ENCODE measurements at places on chromosomes 13 and 19.

DNA sequence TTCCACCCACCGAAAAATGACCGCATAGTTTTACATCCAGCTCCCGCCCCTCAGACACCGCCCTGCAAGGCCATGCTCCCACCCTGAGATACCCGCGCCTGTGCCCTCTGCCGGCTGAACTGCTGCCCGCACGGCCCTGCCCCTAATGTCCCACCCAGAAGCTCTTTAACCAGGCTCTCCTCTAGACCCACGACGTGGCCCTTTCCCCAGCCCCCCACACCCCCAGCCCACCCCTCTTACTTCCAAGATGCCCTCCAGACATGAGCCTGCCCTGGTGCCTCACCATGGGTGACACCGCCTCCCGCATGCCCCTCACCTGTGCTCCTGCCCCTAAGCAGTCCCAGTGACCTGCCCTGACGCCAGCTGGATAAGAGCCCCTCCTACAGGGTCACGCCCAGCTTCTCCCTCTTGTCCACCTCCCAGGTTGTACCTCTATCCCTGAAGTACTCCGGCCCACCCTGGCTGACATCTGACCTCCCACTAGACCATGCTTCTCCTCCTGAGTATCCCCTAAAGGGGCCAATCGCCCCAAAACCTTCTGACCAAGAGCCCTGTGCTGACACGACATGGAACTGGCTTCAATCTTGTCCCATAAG, 51.2 kb downstream of the COLGALT1 start:
- DNase-seq: no peak
- peaks cover 27% of the 10 kb centered on the region for H3K27me3 ChIP-seq
- H3K36me3 ChIP-seq: no peaks in the 10 kb centered on the region
- H3K4me1 ChIP-seq: peaks cover 9% of the 10 kb centered on the region

DNA sequence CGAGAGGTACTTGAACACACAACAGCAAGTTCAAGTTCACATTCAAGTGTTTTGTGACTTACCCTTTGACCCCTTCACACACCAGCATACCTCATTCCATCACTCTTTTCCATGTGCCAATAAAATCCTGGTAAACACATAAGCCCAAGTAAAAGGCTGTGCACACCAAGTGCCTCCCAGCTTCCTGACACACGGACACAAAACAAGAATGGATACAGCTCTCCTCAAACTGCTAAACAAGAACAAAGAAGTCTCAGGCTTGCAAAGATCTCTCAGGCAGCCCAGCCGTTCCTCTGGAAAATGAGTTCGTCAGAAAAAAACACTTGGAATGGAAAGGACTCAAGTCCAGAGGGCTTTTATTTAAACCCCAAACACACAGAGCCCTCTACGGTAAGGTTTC, 83.7 kb downstream of the NUFIP1 start:
- H3K27me3 ChIP-seq: peaks cover 11% of the 10 kb centered on the region
- H3K27ac ChIP-seq: no peak overlapping the region
- H3K4me1 ChIP-seq: no peaks in the 10 kb centered on the region
- H3K36me3 ChIP-seq: no peaks in the 10 kb centered on the region
- no peak overlapping the region for H3K4me3 ChIP-seq

- peaks cover 9% of the 10 kb centered on the region for H3K27me3 ChIP-seq
- peaks cover 34% of the 10 kb centered on the region for H3K4me1 ChIP-seq
- peak; percentile 22 for DNase-seq
- peak overlapping the region; percentile 13 for H3K27ac ChIP-seq
- no peaks in the 10 kb centered on the region for H3K36me3 ChIP-seq
- peak overlapping the region; percentile 43 for H3K4me3 ChIP-seq
Observed at GRCh38 chr13:101626925-101627555, 174.6 kb downstream of the ITGBL1 start.

DNA sequence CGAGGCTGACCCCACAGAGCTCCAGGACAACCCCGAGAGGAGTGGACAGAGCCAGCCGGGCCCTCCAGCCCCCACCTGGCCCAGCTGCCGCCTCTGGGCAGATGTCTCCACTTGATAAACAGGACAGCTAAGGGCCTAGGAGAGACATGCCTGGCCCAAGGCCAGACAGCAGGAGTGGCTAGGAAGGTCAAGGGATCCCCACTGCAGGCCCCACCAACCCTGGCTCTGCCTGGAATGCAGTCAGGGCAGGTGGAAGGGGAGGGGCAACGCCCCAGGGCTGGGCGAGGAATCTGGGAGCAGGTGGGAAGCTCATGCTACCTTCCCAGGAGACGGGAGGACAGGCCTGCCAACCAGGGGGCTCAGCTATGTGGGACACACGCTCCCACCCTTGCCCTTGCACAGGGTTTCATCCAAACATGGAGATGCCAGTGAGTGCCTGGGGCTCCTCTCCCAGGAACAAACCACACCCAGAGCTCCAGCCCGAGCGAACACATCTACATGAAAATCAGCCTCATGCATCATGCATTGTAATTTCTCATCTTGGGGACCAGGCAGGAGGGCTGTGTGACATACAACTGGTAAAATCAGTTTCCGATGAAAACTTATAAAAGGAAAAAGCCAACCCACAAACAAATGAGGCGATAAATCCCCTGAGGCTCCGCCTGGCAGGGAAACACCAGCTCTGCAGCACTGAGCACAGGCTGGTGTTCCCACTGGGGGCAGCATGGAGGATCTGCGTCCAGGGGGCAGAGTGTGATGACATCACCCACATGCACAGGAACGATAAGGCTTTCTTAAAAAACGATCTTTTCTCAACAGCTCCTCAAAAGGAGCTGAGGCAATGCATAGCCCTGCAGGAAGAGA, 25.0 kb downstream of the SH3GL1 start:
- H3K36me3 ChIP-seq: peaks cover 15% of the 10 kb centered on the region
- no peaks in the 10 kb centered on the region for H3K27me3 ChIP-seq
- no peak overlapping the region for H3K4me3 ChIP-seq
- peak overlapping the region; percentile 52 for H3K27ac ChIP-seq
- DNase-seq: no peak

DNA sequence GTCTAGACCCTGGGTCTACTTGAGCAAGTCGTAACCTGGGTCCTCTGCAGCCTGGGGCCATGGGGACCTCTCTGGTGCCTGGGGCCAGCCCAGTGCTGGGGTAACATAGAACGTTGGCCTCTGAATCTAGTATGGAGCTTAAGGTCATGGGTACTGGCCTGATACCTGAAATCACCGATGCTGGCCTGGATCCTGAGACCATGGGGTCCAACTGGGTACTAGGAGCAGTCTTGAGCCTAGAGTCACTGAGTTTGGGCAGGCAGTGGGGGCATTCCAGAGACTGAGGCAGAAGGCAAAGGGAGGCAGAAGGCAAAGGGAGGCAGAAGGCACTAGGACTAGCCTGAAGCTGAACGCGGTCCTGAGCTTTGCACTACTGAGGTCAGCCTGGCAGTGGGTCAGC, 1121.1 kb upstream of the PRR20A start:
- no peaks in the 10 kb centered on the region for H3K4me1 ChIP-seq
- H3K27ac ChIP-seq: no peak overlapping the region
- H3K4me3 ChIP-seq: no peak overlapping the region
- no peaks in the 10 kb centered on the region for H3K27me3 ChIP-seq
- no peak for DNase-seq
- no peaks in the 10 kb centered on the region for H3K36me3 ChIP-seq

- peaks cover 21% of the 10 kb centered on the region for H3K4me1 ChIP-seq
- peaks cover 12% of the 10 kb centered on the region for H3K27me3 ChIP-seq
- no peak for DNase-seq
- H3K4me3 ChIP-seq: no peak overlapping the region
- H3K36me3 ChIP-seq: no peaks in the 10 kb centered on the region
Observed at GRCh38 chr13:30719525-30719914, 15.8 kb upstream of the ALOX5AP start.

DNA sequence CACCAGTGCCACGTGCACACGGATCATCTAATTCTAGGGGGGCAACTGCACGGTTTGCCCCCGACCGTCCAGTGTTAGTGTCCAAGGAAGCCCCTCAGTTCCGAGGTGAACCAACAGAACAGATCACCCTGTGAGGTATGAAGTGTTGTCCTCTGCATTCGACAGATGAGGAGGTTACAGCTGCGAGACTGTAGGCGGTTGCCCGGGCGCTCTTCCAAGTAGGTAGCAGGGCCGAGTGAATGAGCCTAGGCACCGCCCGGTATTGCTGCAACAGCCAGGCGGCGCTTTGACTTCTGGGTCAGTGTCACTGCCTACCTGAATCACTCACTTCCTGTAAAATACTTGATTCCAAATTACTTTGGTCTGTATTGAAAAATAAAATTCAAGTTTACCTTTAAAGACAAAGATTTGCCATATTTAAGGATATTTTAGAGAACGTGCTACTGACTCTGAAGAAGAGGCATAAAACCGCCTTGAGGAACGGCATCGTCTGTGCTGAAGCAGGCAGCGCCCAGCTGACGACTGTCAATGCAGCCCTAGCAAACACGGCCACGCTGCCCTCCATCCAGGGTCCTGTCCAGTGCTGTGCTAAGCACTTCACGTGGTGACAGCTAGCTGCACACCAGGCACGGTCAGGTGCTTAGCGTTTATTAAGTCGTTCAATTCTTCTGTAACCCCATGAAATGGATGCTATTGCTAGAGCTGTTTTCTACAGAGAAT, 19.3 kb upstream of the RASA3 start:
- peak overlapping the region; percentile 70 for H3K27ac ChIP-seq
- H3K4me3 ChIP-seq: peak overlapping the region; percentile 57
- peaks cover 19% of the 10 kb centered on the region for H3K36me3 ChIP-seq
- DNase-seq: peak; percentile 56
- H3K4me1 ChIP-seq: peaks cover 74% of the 10 kb centered on the region

DNA sequence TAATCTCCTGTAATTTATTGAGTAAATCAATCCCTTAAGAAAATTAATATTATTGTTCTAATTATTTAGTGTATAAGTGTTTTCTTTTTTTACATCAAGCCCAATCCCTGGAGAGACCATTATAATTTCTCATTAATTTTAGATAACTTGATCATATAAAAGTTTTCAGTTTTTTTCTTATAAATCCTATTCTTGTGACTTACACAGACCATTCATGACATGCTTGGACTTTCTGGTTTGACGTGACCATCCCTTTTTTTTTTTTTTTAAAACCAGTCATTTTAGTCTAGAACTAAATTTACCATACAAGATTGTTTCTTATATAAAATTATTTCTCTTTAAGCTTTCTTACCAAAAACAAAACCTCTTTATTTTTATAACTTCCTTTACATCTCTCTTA, 5.4 kb upstream of the MTRF1 start:
- H3K4me1 ChIP-seq: peaks cover 9% of the 10 kb centered on the region
- no peak overlapping the region for H3K27ac ChIP-seq
- H3K4me3 ChIP-seq: no peak overlapping the region
- H3K36me3 ChIP-seq: peaks cover 7% of the 10 kb centered on the region
- DNase-seq: no peak

- no peaks in the 10 kb centered on the region for H3K4me1 ChIP-seq
- no peak overlapping the region for H3K4me3 ChIP-seq
- H3K27me3 ChIP-seq: peaks cover 6% of the 10 kb centered on the region
- no peaks in the 10 kb centered on the region for H3K36me3 ChIP-seq
- no peak for DNase-seq
Observed at GRCh38 chr13:75901501-75901900, 265.4 kb downstream of the LMO7 start.

DNA sequence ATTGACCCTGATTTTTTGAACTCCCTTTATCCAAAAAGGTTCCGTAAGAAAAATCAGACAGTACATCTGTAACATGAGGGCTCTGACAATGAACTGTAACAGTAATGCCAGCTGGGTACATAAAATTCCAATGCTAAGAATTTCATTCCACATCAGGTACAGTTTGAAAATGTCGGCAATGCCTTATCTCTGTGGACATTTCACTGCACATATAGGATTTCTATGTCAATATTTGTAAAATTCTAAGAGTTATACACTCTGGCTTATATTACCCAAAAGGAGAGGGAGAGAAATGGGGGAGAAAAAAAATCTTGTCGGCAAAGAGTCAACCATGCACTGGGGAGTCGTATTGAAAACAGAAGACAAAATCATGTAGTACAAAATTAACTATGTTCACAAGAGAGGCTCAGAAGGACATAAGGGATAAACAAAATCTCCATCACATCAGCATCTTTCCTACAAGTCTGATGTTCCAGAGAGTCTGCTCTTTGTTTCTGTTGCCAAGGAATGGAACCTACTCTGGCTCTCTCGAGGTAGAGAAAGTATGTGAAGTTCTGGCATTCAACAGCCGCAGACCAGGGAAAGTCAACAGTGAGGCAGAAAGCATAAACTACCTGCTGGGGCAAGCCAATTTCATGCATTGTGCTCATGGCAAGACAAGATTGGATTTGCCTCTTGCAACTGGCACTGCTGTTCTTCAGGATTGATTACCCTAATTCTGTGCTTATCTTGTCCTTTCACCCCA, 72.4 kb downstream of the STARD13 start:
- no peak for DNase-seq
- no peaks in the 10 kb centered on the region for H3K36me3 ChIP-seq
- H3K4me1 ChIP-seq: no peaks in the 10 kb centered on the region
- peaks cover 5% of the 10 kb centered on the region for H3K27me3 ChIP-seq
- no peak overlapping the region for H3K4me3 ChIP-seq
- H3K27ac ChIP-seq: no peak overlapping the region

GRCh38 chr19:10102787-10103236, 334 bp upstream of the ANGPTL6 start:
- H3K36me3 ChIP-seq: peaks cover 12% of the 10 kb centered on the region
- DNase-seq: no peak
- peak overlapping the region; percentile 88 for H3K27ac ChIP-seq
- H3K4me3 ChIP-seq: no peak overlapping the region

- H3K36me3 ChIP-seq: peaks cover 56% of the 10 kb centered on the region
- DNase-seq: no peak
- no peaks in the 10 kb centered on the region for H3K27me3 ChIP-seq
- H3K4me3 ChIP-seq: no peak overlapping the region
- no peak overlapping the region for H3K27ac ChIP-seq
- H3K4me1 ChIP-seq: no peaks in the 10 kb centered on the region
Observed at GRCh38 chr13:41075034-41075433, 13.7 kb downstream of the WBP4 start.

DNA sequence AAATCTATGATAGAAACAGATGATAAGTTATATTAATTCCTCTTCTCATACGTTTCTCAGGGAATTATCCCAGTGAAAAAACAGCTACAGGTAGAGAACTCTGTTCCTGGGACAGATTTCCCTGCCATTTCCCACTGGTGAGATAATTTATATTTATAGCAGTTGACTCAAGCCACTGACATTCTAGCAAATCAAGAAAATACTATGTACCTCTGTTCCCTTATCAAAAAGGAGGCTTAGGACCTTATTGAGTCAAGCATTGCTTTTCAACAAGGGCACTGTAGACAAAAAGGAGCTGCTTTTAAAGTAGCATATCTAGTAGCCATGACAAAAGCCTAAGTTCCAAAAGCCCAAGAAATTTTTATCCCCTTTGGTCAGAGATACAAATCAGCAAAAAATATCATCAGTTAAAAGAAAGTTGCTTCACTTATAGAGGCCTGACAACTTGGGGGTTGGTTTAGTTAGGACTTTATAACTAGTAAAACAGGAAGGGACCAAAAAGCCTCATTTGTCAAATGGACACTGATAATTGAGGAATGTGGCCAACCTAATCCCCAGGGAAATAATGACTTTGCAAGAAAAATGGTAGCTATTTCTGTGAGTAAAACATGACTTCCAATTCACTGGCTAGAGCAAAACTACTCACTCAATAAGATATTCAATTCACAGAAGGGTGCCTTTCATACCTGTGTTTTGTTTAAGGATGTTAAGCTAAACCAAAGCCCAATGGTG, 652.5 kb downstream of the SLITRK1 start:
- no peaks in the 10 kb centered on the region for H3K4me1 ChIP-seq
- H3K27me3 ChIP-seq: no peaks in the 10 kb centered on the region
- H3K27ac ChIP-seq: no peak overlapping the region
- H3K36me3 ChIP-seq: no peaks in the 10 kb centered on the region
- no peak overlapping the region for H3K4me3 ChIP-seq
- DNase-seq: no peak

GRCh38 chr19:43759515-43759914, 4.8 kb upstream of the SMG9 start:
- peak overlapping the region; percentile 33 for H3K27ac ChIP-seq
- no peaks in the 10 kb centered on the region for H3K27me3 ChIP-seq
- peaks cover 39% of the 10 kb centered on the region for H3K36me3 ChIP-seq

- H3K36me3 ChIP-seq: peaks cover 3% of the 10 kb centered on the region
- H3K4me3 ChIP-seq: no peak overlapping the region
- no peak for DNase-seq
- no peak overlapping the region for H3K27ac ChIP-seq
Observed at GRCh38 chr19:18159810-18160209, 6.8 kb downstream of the PIK3R2 start.
